Tibial nerve (tissue), 4 donors: ENCODE measurements at places on chromosomes 16 and 17. TPM values are rescaled to one million over a fixed set of nuclear protein-coding genes. Genes with fewer than 3 reads are reported as not detected.

The FAM117A gene
- total RNA-seq, result 20.3 TPM

- no peak for DNase-seq
Measured at GRCh38 chr16:86101137-86101896, 202.4 kb downstream of the IRF8 start.

DNA sequence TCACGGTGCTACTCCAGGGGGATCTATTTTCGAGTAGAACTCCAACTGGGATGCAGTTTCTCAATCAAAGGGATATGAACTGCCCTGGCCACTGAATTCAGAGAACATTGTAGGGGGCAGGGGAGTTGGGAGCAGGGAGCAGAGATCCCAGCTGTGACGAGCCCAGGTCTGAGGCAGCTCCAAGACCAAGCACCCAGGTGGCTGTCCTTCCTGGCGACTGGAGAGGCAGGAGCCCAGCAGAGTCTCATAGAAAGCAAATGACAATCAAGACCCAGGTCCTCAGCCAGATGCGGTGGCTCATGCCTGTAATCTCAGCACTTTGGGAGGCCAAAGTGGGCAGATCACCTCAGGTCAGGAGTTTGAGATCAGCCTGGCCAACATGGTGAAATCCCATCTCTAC is 60.1 kb downstream of the TK2 start:
- no peak for DNase-seq

DNA sequence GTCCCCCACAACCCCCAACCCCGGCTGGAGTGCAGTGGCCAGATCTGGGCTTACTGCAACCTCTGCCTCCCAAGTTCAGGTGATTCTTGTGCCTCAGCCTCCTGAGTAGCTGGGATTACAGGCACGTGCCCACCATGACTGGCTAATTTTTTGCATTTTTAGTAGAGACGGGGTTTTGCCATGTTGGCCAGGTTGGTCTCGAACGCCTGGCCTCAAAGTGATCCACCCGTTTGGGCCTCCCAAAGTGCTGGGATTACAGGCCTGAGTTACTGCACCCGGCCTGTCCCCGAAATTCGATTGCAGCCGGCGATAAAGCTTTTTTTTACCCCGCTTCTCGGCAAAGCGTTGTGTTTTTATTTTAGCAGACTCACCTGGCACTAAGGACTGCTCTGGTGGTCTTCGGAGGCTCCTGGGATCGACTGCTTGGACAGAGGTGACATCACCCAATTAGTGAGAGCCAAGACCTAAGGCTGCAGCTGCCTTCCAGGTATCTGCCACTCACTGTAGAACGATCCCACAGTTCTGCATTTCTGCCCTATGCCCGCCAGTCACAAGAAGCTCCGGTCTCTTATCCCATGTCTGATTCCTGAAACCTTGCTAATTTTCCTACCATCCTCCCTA is 82.2 kb upstream of the ARL4D start:
- DNase-seq, result no peak

DNA sequence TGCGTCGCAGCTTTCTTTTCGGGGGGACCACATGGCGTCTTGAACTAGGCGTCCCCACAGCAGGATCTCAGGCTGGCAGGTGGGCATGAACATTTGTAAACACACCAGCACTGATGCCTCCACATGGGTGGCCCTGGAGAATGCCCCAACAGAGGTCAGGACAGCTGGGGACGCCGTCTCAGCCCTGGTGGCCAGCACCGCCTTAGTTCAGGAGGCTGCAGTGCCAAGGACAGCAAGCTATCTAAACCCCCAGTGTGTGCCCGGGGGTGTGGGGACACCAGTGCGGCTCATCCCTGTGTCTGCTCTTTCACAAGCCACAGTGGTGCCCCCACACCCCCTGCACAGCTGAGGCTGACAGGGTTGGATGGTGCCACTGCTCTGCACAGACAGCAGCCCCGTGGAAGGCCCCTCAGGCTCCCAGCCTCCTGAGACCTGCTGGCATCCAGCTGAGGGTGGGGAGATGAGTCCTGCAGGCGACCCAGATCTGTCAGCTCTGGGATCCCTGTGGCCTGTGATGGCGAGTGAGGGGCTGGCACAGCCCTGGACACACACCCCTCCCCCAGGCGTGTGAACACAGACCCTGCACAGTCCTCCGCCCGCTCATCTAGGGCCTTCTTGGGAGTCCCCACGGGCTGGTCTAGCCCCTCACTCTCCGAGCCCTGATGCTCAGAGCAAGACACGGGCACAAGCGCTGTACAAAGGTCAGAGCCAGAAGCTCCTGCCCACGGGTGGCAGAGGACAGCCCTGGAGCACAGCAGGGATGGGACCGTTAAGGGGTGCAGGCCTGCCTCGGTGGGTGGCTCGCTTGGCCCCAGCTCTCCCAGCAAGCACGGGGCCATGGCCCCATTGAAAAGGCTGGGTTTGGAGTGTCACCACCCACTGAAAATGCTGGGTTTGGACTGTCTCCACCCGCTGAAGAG is 10.7 kb downstream of the FSCN2 start:
- no peak for DNase-seq

GRCh38 chr17:70375406-70375805 is 206.1 kb downstream of the KCNJ2 start:
- DNase-seq, result no peak

DNA sequence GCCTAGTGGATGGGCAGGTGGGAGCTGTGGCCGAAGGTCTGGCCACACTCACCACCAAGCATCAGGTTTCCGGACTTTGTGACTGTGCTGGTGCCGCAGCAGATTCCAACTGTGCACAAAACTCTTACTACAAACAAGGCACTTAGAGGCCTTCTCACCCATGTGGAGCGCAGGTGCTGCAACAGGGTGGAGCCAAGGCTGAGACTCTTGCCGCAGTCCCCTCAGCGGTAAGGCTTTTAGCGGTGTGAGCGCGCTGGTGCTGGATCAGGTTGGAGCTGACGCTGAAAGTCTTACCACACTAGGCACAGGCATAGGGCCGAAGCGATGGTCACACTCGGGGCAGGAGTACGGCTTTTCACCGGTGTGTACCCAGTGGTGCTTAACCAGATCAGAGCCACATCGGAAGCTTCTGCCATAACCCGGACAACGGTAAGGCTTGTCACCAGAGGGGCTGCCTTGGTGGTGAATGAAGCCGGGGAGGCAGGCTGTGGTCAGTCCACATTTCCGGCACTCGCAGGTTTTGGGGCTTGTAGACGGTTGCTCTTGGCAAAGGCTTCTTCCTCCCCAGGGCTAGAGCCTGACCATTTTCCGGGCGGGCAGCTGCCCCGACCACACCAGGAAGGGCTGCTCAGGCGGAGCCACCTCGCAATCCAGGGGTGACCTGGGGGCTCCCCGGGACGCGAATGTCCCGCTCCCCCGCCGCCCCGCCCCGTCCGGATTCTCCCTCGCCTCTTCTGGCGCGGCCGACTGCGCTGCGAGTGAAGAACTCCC is 1.0 kb upstream of the ARMC5 start:
- no peak for DNase-seq
